ENCODE measurements at places on chromosomes 4 and X.

DNA sequence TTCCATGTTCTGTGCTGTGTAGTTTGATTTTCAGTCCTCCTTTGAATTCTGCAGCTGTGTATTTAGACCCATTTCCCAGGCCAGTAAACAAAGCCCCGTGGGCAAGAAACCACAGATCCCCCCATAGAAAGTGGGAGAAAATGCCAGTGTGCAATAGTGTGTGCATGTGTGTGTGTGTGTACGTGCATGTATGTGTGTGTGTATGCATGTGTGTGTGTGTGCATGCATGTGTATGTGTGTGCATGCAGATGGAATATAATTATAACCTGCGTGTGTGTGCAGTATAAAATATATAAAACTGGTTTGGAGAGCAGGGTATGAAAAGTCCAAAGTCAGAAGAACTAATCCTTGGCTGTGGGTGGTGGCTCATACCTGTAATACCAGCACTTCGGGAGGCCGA lies 5.2 kb upstream of the CD99 start:
- DNase-seq: no peak

GRCh38 chr4:159652871-159653270 lies 550.0 kb downstream of the RAPGEF2 start:
- DNase-seq: no peak

DNA sequence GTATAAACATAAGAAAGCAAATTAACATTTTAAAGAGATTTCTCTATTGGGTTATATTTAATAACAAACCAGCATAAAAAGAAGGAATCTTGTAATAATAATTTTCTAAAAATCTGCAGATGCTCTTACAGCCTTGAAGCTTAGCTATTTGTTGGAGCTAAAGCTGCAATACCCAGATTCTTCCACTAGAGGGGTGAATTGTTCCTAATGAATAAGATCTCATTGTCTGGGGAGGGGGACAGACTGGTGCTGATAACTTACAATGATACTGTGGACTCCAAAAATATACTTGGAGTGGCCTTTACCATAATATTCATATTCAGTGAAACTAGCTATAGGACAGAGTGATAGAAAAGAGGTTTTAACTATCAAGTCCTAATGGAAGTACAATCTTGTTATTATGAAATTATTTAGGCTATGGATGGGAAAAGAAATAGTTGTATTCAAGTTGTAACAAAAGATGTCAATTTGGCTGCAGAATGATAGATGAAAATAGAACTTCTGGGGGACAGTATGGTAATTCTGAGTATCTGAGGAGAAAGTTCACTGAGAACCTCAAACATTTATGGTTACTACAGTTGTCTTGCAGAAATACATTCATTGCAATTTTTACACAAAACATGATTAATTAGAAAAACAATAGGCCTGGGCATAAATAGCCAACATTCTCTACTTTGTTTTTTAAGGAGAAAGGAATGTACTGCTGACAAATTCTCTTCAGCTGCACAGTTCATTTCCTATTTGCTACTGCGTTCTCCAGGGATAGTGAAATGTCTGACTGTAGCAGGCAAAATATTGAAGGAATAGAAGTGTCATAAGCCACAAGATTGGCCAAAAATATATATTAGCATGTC lies 443.3 kb downstream of the GBA3 start:
- DNase-seq: no peak

- no peak for DNase-seq
Measured at GRCh38 chrX:154774622-154775021, 12.0 kb downstream of the DKC1 start.

DNA sequence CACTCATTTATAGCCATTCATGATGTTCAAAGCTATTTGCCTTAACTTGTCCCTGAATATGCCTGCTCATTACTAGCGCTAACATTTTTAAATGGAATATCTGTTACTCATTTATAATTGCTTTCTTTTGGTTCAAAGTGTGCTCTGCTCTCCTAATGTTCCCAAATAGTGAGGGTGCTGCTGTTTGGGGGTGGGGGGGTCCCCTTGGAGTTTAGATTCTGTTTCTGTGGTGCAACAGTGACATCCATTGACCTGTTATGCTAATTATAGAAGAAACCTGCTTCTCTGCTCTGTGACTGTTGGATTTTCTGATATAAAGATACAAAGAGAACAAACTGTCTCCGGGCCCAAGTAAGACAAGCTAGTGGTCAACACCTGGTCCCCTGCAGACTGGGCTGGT lies 222.4 kb downstream of the SHROOM3 start:
- no peak for DNase-seq

DNA sequence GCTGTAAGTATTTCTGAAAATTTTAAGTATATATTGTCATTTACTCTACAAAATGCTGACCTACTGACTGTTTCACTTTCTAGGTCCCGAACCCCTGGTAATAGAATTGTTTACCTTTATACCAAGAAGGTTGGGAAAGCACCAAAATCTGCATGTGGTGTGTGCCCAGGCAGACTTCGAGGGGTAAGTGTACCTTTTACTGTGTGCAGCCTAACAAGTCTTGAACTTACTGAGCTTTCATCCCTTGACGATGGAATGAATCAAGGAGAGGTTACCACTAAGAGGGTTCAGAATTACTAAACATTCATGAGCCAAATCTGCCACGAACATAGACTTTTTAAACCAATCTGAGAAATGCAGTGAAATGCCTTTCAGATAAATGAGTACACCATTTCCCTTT lies 1.6 kb downstream of the RPL34 start:
- DNase-seq: no peak

DNA sequence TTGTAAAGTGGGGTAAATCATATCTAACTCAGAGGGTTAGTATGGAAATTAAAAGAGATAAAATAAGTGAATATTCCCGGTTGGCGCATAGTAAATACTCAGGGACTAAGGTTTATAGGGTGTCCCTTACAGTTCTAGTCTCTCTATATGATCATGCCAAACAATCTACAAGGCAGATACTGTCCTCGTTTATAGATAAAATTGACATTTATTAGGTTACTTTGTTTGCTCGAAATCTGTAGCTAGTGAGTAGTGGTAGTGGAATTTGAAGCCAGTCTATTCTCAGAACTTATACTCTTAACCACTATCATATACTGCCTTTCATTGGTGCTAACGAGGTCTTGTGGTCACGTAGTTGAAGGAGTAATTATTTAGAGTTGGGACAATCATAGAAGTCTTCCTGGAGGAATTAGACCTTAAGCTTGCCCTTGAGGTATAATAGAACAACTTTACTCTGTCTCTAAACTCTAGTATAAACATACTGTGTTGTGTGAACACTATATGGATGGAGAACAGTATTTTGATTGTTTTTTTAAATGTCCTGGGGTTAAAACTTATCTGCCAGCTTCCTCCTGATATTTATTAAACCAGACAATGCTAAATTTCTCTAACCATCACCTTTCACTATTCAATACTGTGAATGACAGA lies 324.0 kb downstream of the STIM2 start:
- DNase-seq: no peak

- DNase-seq: no peak
Measured at GRCh38 chrX:69616457-69617203, 717 bp downstream of the EDA start.

DNA sequence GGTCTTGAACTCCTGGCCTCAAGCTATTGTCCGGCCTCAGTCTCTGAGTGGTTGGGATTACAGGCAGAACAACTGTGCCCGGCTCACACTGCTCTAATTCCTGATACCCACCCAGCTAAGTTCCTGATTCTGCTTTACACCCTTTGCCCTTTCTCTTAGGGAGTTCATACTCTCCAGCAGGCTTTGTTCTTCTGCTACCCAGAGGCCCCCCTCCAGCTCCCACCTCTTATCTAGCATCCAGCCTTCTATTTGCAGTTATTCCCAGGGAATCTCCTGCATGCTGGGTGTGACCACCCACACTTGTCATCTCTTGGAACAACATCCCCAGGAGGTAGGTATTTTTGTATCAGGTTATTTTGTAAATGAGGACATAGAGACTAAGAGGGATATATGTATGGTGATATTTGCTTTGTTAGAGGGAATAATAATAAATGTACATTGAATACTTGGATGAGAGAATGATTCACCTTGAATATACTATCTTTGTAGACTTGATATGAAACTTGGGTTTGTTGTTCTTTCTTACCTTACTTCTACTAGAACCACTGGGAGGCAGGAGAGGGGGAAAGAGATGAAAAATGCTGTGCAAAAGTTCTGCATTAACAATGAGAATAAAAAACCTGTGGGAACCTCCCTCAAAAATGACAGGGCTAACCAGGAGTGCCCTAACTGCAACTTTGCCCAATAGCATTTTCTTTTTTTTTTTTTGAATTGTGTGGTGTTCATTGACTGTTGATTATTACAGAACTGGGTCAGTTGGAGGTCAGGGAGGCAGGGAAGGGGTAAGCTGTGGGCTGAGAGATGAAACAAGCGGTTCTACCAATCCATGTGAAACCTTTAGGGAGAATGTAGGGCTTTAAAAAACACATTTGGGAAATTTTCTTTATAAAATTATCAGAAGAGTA lies 157.4 kb downstream of the SPRY1 start:
- no peak for DNase-seq

Measured in stimulated activated CD4-positive, alpha-beta T cell treated with anti-CD3 and anti-CD28 coated beads, TNF-alpha, amount 100 ng/mL, for 4 hours (primary cell).